ENCODE measurements at places on chromosomes 2 and 18. TPM values are rescaled to one million over a fixed set of nuclear protein-coding genes. Genes with fewer than 3 reads are reported as not detected.
A peak's percentile ranks its signal among the peaks of the same experiment; 100 is the strongest.

- no peaks in the 10 kb centered on the region for H3K4me1 ChIP-seq
- H3K4me3 ChIP-seq: no peak overlapping the region
- no peak for DNase-seq
- no peaks in the 10 kb centered on the region for H3K36me3 ChIP-seq
- no peak overlapping the region for H3K27ac ChIP-seq
- H3K27me3 ChIP-seq: no peaks in the 10 kb centered on the region
Observed at GRCh38 chr2:4515871-4516761, 812.7 kb downstream of the DCDC2C start.

DNA sequence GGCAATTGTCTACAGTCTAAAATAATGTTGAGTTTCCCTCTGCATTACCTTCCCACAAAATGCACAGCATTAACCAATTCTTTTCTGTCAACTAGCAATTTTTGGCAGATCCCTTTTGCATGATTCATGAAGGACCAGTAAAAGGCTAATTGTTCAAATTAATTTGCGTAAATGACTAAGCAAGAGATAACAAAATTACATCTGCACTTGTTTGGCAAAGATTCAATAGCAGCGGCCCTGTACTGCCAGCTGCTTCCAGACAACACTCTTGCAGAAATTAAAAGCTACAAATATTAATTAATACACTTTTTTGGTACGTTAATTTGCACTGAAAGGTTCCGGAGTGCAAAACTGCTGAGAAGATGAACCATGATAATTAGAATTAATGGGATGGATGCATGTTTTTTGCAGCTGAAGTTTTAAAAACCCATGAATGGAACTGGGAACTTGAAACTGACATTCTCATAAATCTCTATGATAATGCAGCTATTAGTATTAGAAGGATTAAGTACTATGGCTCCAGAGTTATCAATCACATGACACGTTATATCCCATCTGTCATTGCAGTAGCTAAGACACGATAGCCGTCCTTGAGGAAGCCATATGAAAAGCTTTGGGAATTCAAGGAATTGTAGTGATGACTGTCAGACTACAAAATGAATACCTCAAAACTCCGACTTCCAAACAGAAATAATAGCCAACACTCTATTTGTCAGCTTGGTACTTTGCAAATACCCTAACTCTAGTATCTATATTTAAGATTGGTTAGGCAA lies 1268.3 kb upstream of the ACVR2A start:
- no peaks in the 10 kb centered on the region for H3K4me1 ChIP-seq
- H3K36me3 ChIP-seq: no peaks in the 10 kb centered on the region
- no peak overlapping the region for H3K27ac ChIP-seq
- no peaks in the 10 kb centered on the region for H3K27me3 ChIP-seq
- H3K4me3 ChIP-seq: no peak overlapping the region

GRCh38 chr2:120550282-120550681 lies 185.4 kb upstream of the GLI2 start:
- no peaks in the 10 kb centered on the region for H3K4me1 ChIP-seq
- H3K4me3 ChIP-seq: no peak overlapping the region
- no peak overlapping the region for H3K27ac ChIP-seq
- no peaks in the 10 kb centered on the region for H3K27me3 ChIP-seq
- no peak for DNase-seq
- no peaks in the 10 kb centered on the region for H3K36me3 ChIP-seq

DNA sequence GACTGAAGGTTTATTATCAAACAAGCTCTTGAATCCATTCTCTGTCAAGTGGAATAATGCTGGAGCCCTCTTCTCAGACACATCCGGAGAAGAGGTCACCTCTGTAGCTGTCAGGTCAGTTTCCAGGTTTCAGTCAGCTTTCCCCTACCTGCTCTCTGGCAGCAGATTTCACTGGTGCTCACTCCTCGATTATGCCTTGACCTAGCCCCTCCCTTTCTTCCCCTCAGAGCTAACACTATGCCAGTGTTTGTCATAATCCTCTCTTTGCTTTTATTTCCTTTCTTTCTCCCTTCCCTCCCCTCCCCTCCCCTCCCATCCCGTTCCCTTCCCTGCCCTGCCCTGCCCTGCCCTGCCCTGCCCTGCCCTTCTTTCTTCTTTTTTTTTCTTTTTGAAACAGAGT lies 22.5 kb upstream of the PLEKHM3 start:
- no peak overlapping the region for H3K4me3 ChIP-seq
- no peaks in the 10 kb centered on the region for H3K36me3 ChIP-seq
- DNase-seq: no peak
- no peaks in the 10 kb centered on the region for H3K4me1 ChIP-seq
- no peaks in the 10 kb centered on the region for H3K27me3 ChIP-seq

GRCh38 chr2:187078297-187078696 lies 229.3 kb upstream of the ZSWIM2 start:
- H3K4me3 ChIP-seq: no peak overlapping the region
- no peak overlapping the region for H3K27ac ChIP-seq
- no peaks in the 10 kb centered on the region for H3K27me3 ChIP-seq
- no peaks in the 10 kb centered on the region for H3K36me3 ChIP-seq
- no peak for DNase-seq

The OR6B2 gene
- not detected for total RNA-seq

DNA sequence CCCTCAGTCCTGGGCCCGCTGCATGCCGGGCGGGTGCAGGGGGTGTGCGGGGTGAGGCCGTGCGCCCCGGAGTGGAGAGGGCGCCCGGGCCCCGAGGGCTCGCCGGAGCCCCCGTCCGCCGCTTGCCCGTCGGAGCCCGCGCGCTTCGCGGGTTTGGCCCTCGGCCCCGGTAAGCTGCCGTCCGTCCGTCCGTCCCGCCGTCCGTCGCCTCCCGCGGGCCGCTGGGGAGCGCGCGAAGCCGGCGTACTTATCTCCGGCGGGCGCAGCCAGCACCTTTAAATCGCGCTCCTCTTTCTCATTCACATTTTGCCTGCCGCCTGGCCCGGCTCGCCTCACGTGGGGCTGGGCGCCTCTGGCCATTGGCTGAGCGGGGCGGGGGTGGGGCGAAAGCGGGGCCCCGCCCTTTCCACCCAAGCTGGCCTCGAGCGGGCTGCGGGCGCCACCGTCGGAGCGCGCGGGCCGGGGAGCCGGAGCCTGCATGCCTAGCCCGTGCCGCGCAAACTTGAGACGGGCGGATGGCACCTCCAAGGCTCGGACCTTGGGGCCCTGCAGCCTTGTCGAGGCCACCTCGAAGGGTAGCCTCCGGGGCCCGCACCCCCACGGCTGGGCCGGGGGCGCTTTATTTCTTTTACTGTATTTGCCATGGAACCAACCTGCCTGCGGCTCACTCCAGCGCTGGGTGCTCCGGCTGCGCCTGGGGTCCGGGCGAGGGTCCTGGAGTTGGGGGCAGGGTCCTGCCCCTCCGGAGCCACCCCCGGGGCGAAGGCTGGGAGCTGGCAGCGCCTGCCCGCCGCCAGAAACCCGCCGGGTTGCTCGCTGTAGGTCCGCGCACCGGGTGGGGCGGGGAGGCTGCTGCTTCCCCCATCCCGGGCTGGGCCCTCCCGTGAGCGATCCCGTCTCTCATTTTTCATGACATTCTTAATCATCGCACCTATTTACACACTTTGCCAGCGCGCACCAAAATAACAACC lies at the start of gene GBX2:
Gene GBX2 (minus strand): TSS at position 277 of the 971 bp plus-strand sequence. CDS start 415 bp downstream, outside the sequence.
- peaks cover 1% of the 10 kb centered on the region for H3K27me3 ChIP-seq
- no peaks in the 10 kb centered on the region for H3K36me3 ChIP-seq
- no peaks in the 10 kb centered on the region for H3K4me1 ChIP-seq
- H3K4me3 ChIP-seq: peak within 1 kb of the TSS; percentile 8
- no peak for DNase-seq
- H3K27ac ChIP-seq: no peak within 1 kb of the TSS

DNA sequence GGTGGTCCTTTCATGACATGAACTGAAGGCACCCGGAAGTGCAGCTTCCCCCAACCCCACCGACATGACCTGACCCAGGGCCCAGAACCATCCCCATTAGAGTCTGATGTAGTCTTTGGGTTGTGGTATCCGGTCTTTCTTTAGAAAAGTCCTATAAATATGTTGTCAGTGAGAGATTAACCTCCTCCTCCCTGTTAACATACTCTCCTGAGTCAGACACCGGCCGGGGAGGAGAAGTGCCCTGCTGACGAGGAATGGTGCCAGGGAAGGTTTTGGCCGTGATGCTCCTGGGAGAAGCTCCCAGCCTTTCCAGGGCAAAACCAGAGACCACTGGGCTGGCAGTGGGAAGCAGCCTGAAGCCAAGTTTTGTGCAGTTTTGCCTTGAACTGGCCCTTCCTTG lies 109.0 kb downstream of the LAMA3 start:
- H3K27me3 ChIP-seq: no peaks in the 10 kb centered on the region
- H3K27ac ChIP-seq: no peak overlapping the region
- H3K4me3 ChIP-seq: no peak overlapping the region

- H3K4me1 ChIP-seq: no peaks in the 10 kb centered on the region
- peak; percentile 81 for DNase-seq
- H3K27ac ChIP-seq: no peak overlapping the region
- H3K36me3 ChIP-seq: no peaks in the 10 kb centered on the region
- no peaks in the 10 kb centered on the region for H3K27me3 ChIP-seq
- peak overlapping the region; percentile 8 for H3K4me3 ChIP-seq
Observed at GRCh38 chr18:58493516-58494253, 135.2 kb downstream of the ALPK2 start.

DNA sequence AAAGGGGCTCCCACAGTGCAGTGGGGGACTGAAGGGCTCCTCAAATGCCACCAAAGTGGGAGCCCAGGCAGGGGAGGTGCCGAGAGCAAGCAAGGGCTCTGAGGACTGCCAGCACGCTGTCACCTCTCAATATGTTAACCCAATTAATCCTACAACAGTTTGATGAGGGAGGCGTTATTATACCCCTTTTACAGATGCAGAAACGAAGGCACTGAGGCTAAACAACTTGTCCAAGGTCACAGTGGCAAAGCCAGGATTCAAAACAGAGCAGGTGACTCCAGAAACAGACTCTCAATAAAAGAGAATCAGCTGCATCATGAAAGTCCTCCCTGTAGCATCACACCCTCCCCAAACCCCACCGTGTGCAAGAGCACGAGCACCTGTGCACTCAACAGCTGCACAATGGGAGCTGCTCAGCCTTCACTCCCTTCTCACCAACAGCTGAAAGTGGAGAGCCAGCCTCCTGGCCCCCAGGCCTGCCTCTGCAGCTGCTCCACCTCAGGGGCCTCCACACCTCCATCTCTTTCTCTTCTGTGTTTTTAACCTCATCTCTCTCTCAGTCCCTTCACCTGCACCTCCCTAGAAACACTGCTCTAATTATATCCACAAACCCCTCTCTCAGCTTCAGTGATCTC lies 8.1 kb downstream of the NPC1 start:
- H3K4me3 ChIP-seq: no peak overlapping the region
- DNase-seq: no peak
- no peak overlapping the region for H3K27ac ChIP-seq
- H3K27me3 ChIP-seq: no peaks in the 10 kb centered on the region
- H3K36me3 ChIP-seq: no peaks in the 10 kb centered on the region
- no peaks in the 10 kb centered on the region for H3K4me1 ChIP-seq

The ZNF514 gene
- 30.7 TPM for total RNA-seq

GRCh38 chr18:50268022-50268747 lies 1.9 kb upstream of the CFAP53 start:
- peak overlapping the region; percentile 41 for H3K4me3 ChIP-seq
- peak; percentile 95 for DNase-seq
- H3K27ac ChIP-seq: peak overlapping the region; percentile 3
- H3K4me1 ChIP-seq: no peaks in the 10 kb centered on the region

GRCh38 chr2:201180010-201180409 lies 2.9 kb upstream of the CASP10 start:
- no peak overlapping the region for H3K4me3 ChIP-seq
- no peaks in the 10 kb centered on the region for H3K36me3 ChIP-seq
- H3K27me3 ChIP-seq: no peaks in the 10 kb centered on the region
- no peak overlapping the region for H3K27ac ChIP-seq
- H3K4me1 ChIP-seq: no peaks in the 10 kb centered on the region

The CHRNG gene
- total RNA-seq: not detected

GRCh38 chr18:35038881-35039491 lies 2.2 kb upstream of the MAPRE2 start:
- no peak overlapping the region for H3K4me3 ChIP-seq
- no peak for DNase-seq
- H3K27me3 ChIP-seq: no peaks in the 10 kb centered on the region
- H3K27ac ChIP-seq: no peak overlapping the region

- H3K36me3 ChIP-seq: no peaks in the 10 kb centered on the region
- H3K27me3 ChIP-seq: no peaks in the 10 kb centered on the region
- DNase-seq: peak; percentile 71
- H3K27ac ChIP-seq: no peak overlapping the region
- no peak overlapping the region for H3K4me3 ChIP-seq
Observed at GRCh38 chr2:128513961-128514283, 195.3 kb upstream of the HS6ST1 start.

GRCh38 chr18:39531659-39532058 lies 1966.1 kb upstream of the CELF4 start:
- no peak for DNase-seq
- no peak overlapping the region for H3K4me3 ChIP-seq
- no peaks in the 10 kb centered on the region for H3K36me3 ChIP-seq
- H3K4me1 ChIP-seq: no peaks in the 10 kb centered on the region

DNA sequence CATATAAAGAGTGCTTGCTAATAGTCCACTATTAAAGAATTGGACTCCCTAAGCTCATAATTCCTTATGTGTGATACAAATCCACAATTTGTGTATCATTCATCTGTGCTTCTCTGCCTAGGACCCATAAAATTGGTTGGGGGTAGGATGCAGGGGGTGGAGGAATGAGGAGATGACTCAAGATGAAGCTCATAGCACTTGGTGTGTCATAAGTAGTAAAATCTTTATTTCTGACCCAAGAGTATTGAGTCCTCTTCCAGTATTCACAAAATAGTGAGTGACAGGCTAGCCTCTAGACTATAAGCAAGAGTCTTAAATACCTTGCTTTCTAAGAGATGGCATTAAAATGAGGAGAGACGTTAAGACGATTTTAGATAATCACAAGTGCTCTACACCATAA lies 390.9 kb upstream of the CDH19 start:
- H3K4me3 ChIP-seq: no peak overlapping the region
- no peaks in the 10 kb centered on the region for H3K27me3 ChIP-seq
- DNase-seq: no peak

GRCh38 chr18:685438-685837 lies 27.0 kb downstream of the ENOSF1 start:
- H3K27ac ChIP-seq: no peak overlapping the region
- no peak overlapping the region for H3K4me3 ChIP-seq
- DNase-seq: no peak
- H3K27me3 ChIP-seq: no peaks in the 10 kb centered on the region
- H3K36me3 ChIP-seq: peaks cover 3% of the 10 kb centered on the region

DNA sequence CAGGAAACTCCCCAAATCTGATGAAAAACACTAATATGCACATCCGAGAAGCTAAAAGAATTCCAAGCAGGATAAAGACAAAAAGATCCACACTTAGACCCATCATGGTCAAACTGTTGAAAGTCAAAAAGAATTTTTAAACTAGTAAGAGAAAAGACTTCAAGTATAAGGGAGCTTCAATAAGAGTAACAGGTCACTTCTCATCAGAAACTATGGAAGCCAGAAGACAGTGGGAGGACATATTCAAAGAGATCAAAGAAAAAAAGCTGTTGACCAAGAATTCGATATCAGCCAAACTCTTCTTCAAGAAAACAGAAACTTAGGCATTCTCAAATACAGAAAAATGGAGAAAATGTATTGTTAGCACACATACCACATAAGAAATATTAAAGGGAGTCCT lies 50.4 kb downstream of the ZC3H8 start:
- H3K4me3 ChIP-seq: no peak overlapping the region
- no peak for DNase-seq
- no peaks in the 10 kb centered on the region for H3K27me3 ChIP-seq
